ENCODE measurements at places on chromosomes 5 and 9. TPM values are rescaled to one million over a fixed set of nuclear protein-coding genes. Genes with fewer than 3 reads are reported as not detected.

Gene NDUFS4
- total RNA-seq: 25.1 TPM

Gene PFN3
- not detected for total RNA-seq

Gene PDE6A
- total RNA-seq: not detected

Gene FAT2
- total RNA-seq: not detected

Gene PHYHD1
- 1.6 TPM for total RNA-seq

Gene SLC9A3
- total RNA-seq: 2.5 TPM

Gene AGPAT2
- total RNA-seq: 4.0 TPM

DNA sequence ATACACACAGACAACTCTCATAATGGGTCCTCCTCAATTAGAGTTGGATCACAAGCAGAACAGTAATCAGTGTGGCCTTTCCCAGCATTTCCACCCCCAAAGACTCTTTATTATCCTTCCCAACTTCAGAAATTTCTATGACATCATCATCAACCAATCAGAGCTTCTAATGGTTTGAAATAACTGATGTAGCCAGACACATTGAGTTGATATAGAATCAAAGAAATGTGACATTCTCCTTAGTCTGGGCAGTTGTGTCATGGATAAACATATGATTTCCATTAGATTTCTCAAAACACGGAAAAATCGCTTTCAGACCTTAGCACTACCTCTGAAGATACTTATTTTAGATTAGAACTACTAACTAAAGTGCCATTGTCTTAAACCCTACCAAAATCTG, 75.7 kb upstream of the NFIB start:
- no peak overlapping the region for H3K4me3 ChIP-seq
- H3K36me3 ChIP-seq: no peaks in the 10 kb centered on the region
- H3K27ac ChIP-seq: no peak overlapping the region
- DNase-seq: no peak

DNA sequence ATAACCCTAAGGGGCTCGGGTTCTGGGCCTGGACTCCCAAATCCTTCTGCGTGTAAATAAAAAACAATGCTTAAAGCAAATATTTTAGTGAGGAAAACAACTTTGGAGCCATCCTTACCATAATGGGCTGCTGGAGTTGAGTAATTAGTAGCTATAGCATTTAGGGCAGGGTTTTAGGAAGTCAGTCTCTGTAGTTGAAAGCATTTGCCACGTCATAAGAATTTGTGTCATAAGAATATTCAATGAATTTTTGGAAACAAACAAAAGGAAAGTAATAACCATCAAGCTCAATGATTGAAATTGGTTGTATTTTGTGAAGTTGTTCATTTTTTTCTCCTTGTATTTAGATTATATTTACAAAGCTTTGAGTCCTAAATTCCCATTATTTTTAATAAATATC, 114.8 kb upstream of the ELL2 start:
- H3K27me3 ChIP-seq: no peaks in the 10 kb centered on the region
- H3K27ac ChIP-seq: no peak overlapping the region
- no peak for DNase-seq

- no peak overlapping the region for H3K27ac ChIP-seq
- no peaks in the 10 kb centered on the region for H3K36me3 ChIP-seq
- H3K4me3 ChIP-seq: no peak overlapping the region
Observed at GRCh38 chr9:113309204-113309813, 6.1 kb upstream of the RNF183 start.

DNA sequence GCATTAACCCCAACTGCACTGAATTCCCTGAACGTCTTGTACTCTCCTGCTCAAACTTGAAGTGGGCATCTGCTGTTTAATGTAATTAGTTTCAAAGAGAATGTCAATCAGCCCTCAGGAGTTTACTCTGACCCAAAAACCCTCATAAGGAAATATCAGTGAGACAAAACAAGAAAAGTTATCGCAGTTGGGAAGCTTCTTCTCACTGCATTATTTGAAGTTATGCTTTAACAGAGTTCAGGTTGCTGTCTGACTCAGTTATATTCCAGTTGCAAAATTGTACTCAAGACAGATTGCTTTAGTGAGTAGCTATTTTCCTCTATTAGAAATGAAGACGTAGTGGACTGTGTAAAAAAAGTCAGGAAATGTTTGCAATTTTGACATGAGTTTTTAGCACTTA, 52.1 kb downstream of the PPIC start:
- no peak overlapping the region for H3K27ac ChIP-seq
- no peaks in the 10 kb centered on the region for H3K27me3 ChIP-seq
- H3K36me3 ChIP-seq: no peaks in the 10 kb centered on the region
- no peak for DNase-seq
- no peaks in the 10 kb centered on the region for H3K4me1 ChIP-seq

- H3K36me3 ChIP-seq: no peaks in the 10 kb centered on the region
- no peaks in the 10 kb centered on the region for H3K27me3 ChIP-seq
- H3K27ac ChIP-seq: no peak overlapping the region
Observed at GRCh38 chr5:75847561-75848021, 130.4 kb upstream of the POC5 start.

DNA sequence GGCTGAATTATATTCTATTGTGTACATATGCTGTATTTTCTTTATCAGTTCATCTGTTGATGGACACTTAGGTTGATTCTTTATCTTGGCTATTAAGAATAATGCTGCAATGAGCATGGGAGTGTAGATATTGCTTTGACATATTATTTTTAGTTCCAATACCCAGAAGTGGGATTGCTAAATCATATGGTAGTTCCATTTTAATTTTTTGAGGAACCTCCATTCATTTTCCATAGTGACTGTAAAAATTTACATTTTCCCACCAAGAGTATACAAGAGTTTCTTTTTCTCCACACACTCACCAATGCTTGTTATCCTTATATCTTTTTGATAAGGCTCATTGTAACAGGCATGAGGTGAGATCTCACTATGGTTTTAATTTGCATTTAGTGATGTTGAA, 19.4 kb downstream of the JAK2 start:
- H3K36me3 ChIP-seq: no peaks in the 10 kb centered on the region
- no peak overlapping the region for H3K4me3 ChIP-seq
- H3K27me3 ChIP-seq: no peaks in the 10 kb centered on the region
- H3K4me1 ChIP-seq: no peaks in the 10 kb centered on the region
- DNase-seq: no peak
- H3K27ac ChIP-seq: no peak overlapping the region

DNA sequence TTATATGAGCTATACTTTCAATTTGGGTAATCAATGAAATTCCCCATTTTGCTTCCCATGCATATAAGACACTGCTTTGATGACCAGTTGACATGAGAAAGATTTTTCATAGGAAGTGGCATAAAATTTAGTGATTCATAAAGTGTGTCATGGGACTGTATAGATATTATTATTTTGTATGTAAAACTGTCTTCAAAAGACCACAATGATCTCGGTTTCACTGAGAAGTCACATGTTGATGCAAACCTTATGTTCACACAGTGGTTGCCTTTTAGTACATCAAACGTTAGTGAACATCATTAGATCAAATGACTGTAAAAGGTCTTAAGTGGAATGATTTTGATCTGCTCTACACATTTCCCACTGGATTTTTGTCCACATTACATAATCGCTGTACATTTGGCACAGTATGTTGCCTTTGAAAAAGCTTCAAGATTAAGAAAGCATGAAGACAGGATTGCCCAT, 349.2 kb upstream of the MEF2C start:
- no peaks in the 10 kb centered on the region for H3K4me1 ChIP-seq
- no peak overlapping the region for H3K27ac ChIP-seq
- H3K36me3 ChIP-seq: no peaks in the 10 kb centered on the region
- no peak overlapping the region for H3K4me3 ChIP-seq
- DNase-seq: no peak

DNA sequence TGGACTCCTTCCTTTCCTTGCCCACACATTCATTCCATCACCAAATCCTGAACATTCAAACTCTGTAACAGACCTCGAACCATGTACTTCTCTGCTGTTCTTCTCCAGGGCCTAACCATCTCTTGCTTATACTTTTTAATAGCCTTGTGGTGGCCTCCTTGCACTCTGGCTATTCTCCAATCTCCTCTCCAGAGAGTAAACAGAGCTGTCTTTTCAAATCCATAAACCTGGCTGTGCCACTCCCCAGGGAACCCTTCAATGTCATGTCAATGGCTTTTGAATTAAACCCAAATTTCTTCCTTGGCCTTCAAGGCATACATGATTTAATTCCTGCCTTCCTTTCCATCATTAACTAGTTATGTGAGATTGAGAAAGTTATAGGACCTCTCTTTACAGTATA, 277.6 kb upstream of the EFNA5 start:
- H3K4me1 ChIP-seq: no peaks in the 10 kb centered on the region
- no peak overlapping the region for H3K27ac ChIP-seq
- no peak for DNase-seq
- no peak overlapping the region for H3K4me3 ChIP-seq
- no peaks in the 10 kb centered on the region for H3K36me3 ChIP-seq

DNA sequence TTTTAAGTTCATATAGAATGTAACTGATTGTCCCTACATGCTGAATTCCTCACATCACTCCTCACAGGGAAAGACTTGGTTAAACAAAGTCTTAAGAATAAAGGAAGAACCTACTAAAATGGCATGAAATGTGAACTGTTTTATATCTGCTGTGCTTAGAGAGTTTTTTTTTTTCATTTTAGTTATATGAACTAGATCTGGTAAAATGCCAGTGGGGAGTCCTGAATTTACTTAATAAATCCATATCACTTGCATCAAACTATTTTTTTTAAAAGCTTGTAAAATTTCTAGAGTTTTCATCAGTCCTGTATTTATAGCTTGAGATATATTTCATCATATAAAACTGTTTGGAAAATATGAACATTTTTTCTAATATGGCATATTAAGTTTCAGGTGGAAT, 1528.6 kb downstream of the EFNA5 start:
- no peak for DNase-seq
- H3K27me3 ChIP-seq: no peaks in the 10 kb centered on the region
- no peak overlapping the region for H3K27ac ChIP-seq
- no peaks in the 10 kb centered on the region for H3K36me3 ChIP-seq

GRCh38 chr9:98709968-98710965, 1.5 kb upstream of the GABBR2 start:
- H3K27me3 ChIP-seq: peaks cover 54% of the 10 kb centered on the region
- H3K27ac ChIP-seq: no peak overlapping the region
- H3K4me3 ChIP-seq: no peak overlapping the region
- DNase-seq: no peak
